ENCODE measurements at places on chromosomes 1 and 21.

DNA sequence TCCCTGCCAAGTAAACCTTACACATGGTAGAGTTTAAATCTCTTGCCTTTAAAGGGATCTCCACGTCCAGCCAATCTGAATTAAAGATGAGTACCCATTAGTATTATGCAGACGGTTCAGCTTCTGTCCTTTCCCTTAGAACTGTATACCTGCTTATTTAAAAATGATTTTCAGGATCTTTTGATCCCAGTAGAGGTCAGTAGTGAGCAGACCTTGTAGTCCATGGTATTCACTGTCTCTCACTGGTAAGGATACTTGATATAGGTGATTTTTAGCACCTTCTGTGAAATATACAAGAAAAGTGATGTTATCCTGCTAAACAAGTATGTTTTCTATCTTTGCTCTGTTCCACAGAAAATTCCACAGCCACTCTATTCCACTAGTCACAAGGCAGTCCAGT is 1211.6 kb upstream of the ADGRL4 start:
- DNase-seq, result no peak

DNA sequence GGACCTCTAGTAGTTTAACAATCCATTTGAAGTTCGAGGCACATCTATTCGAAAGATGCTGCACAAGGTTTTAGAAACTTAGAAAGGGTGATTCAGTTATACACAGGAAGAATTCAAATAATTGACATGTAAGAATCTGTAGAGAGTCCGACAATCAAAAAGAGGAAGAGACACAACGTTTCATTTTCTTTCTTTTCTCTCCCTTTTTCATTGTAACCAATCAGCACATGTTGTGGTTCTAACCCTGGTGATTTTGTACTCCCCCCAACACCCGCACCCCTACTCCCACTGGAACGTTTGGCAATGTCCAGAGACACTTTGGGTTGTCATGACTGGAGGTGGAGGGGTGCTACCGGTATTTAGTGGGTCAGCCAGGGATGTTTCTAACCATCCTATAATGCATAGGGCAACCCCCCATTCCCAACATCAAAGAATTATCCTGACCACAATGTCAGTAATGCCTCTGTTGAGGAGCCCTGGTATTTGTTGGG is 4.9 kb downstream of the TGFB2 start:
- no peak for DNase-seq

GRCh38 chr1:66206563-66207144 is 327.3 kb upstream of the SGIP1 start:
- DNase-seq, result no peak

DNA sequence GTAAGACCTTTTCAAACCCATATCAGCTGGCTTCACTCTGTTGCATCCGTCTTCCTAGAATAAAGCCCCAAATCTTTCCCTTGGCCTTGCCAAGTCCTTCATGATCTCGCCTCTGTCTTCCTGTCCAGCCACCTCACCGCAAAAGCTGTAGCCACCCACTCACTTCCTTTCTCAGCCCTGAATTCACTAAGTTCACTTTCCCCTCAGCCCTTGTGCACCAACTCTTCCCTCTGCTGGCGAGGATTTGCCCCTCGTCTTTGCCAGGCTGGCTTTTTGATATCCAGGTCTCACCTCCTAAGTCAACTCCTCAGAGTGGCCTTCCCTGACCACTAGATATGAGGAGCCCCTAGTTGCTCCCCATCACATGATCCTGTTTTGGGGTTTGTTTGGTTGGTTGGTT is 3.9 kb upstream of the COL16A1 start:
- no peak for DNase-seq

DNA sequence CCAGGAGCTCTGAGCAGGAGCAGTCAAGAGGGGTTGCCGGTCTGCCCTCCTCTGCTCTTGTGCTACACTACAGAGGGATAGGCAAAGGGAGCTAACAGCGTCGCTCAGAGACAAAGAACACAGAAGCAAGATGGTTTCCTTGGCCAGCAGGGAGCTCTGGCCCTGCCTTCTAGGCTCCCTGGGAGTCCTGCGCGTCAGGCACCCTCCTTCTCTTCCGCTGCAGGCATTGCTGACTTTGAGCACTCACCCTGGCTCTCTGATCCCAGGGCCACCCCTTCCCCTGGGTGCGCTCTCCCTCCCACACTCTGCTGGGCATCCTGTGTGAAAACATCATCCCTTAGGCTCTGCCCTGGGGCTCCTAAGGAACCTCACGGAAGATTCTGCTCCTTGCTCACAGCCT is 489 bp downstream of the TNNI1 start:
- DNase-seq, result no peak

DNA sequence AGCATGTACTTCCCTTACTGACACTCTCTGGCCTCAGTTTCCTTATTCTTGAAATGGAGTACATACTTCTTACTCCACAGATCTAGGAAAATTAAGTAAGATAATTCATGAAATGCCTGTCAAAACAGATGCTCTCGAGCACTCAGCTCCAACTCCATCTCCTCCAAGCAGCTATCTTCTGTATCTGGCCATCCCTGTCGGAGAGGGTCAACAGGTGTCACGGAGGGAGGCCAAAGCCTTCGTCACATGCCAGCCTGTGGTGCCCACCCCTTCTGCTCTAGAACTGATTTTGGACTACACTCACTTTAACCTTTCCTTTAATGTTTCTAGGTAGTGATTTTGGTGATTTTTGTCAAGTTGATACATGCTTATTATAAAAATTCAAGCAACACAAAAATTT is 18.8 kb upstream of the PKP1 start:
- no peak for DNase-seq

GRCh38 chr1:15279576-15280230 is 32.7 kb downstream of the FHAD1 start:
- DNase-seq, result no peak

DNA sequence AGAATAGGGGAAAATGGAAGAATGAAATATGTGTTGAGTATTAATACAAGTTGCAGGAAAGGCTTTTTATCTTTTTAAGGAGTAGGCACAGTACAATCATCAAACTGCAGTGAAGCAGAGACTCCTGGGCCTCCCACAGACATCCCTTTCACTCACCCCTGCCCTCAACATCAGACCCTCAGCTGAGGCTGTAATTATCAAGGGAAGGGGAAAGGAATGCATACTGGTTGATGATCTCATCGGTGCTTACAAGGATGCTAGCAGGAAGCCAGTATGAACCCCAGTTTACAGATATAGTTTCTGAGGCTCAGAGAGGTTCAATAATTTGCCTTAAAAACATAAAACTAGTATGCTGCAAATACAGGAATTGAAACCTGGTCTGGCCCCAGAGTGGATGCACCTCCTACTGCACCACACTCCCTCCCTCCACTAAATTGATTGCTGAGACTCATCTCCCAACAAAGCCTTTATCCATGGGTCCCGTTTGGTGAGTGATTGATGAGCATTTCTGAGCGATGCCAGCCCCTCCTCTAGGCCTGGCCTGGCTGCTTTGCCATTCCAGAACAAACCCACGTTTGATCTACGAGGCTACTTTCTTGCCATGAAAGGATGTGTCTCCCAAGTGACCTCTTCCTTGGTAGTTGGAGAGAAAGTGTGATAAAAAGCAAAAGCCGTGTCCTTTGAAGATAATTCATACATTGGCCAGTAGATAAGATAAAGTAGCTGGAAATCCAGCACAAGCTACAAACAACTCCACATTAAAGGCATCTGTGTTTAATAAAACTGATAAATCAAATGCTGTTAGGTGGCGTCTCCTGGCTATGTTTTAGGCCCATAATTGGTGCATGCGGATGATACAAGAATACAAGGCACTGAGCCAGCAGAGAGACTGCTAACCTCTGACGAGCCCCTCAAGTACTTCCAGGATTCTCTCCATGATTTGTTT is 233.9 kb upstream of the CAMK1G start:
- no peak for DNase-seq

DNA sequence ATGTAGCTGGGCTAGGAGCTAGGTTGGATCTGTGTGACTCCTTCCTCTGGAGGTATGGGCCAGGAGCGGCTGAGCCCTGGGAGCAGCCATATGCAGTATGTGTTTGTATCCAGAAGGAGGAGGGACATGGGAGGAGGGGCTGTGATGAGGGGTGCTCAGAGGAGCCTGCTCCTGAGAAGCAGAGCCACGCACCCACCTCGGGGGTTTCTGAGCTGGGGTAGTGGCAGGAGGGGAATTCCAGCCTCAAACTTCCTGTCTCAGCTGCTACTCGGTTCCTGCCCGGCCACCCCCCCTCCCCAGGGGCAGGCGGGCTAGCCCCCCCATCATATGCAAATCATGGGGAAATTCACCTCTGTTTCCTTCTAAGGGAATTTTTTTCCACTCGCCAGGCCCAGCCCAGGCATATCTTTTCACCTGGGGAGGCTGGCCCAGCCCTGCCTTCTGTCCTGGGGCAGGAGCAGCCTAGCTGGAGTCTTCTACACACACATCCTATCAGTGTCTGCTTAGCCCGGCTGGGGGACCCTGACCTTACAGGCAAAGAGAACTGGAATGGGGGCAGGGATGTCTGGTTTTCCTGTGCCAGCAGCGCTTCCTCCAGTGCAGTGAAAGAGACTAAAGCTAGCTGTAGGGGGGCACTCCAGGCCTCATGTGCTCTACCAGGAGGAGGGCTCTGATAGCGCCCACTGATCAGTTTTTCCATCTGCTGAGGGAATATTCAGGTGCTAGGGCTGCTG is 3.0 kb downstream of the ZC3H12A start:
- DNase-seq, result no peak

DNA sequence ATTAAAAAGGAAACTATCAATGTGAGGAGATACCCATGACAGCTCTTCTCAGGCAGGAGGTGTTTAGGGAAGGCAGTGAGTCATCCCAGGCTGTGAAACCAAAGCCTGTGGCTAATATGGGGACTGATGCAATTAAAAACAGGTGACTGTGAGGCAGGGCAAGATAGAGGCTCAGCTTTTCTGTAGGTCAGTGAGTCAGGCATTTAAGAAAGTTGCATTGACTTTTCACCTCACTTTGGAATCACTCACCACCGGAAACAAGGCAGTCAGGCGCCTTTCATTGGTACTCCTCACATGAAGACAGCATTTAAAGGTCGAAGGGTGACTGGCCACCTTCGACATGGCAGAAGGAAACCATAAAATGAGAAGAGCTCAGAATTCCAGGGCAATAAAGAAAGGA is 54.5 kb downstream of the PAPPA2 start:
- no peak for DNase-seq

DNA sequence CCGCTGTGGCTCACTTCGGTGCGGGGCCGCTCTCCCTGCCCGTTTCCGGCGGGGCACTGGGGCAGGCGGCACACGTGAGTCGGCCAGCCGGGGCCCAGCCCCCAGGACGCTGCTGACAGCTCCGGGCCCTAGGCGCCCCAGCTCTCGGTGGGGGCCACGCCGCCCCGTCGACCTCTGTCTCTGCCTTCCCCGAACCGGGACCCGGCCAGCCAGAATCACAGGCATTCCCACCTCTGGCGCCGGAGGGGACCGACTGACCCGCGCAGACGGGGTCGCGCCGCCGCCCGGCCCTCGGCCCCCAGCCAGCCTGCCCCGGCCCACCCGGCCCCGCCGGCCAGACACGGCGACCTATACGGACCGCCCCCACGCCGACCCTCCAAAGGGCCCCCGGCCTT is 755 bp downstream of the SCMH1 start:
- no peak for DNase-seq

DNA sequence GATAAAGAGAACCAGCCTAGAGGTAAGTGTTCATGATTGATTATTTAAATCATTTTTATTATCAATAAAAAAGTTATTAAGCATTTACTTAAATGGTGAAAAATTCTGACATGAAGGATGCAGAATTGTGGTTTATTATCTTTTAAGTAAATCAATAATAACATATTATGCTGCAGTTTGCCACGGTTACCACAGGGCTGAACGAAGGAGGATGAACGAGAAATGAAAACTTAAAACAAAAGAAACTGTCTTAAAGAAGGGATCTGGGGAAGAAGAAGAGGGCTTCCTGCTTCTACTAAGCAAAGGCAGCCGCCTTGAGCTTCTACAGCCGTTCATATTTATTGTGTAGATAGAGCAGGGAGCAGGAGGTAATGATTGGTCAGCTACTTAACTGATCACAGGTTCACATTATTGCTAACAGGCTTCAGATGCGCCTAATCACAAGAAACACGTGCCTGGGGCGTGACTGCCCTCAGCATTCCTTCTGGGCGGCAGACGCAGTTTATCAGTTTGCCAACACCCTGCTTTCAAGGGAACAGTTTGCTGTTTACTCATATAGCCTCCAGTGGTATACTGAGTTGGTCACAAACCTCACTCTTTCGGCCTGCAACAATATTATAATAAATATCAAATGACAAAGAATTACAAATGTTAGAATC is 5.8 kb upstream of the FNBP1L start:
- DNase-seq, result peak; percentile 4

DNA sequence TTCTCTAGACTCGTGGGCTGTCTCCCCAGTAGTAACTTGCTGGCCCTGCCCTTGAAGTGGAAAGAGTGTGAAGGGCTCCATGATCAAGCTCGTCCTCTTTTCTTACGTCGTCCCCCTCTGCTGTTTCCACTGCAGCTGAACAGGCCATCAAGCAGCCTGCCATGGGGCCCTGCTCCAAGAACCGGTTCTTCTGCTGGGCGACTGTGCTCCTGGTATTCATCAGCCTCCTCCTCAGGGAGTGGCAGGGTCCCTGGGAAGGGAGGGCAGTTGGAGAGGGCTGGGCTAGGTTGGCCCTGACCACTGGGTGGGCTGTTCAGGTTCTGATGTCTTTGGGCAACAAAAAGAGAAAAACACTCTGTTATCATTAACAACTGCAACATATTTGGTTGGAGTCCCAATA is 151.5 kb downstream of the FCRL5 start:
- no peak for DNase-seq

DNA sequence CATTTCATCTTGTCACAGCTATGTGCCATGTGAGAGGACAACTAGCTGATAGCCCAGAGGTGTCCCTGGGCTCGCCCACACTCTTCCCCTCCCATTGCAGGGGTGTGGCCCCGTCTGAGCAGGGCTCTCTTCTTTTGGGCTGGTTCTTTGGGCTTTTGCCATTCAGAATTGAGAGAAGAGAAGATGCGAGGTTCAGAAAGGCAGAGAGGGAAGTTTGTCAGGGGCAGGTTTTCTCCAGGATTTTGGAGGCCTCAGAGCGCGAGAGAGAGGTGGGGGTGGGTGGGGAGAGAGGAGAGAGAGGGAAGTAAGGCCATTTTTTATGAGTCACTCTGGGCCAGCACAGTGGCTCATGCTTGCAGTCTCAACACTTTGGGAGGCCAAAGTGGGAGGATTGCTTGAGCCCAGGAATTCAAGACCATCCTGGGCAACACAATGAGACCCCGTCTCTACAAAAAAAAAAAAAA is 5.2 kb downstream of the IFI6 start:
- no peak for DNase-seq

Data from AG09319 (cell line).